K562 (cell line): ENCODE measurements at places on chromosomes 11 and 22.

- no peak for DNase-seq
These were observed 56.6 kb downstream of the ARHGEF12 start for GRCh38 chr11:120392793-120393192.

- no peak for DNase-seq
These were observed 392.3 kb downstream of the TMEM135 start for GRCh38 chr11:87429996-87430395.

- DNase-seq = no peak
These were observed 250.6 kb upstream of the TENM4 start for GRCh38 chr11:79691445-79691844.

DNA sequence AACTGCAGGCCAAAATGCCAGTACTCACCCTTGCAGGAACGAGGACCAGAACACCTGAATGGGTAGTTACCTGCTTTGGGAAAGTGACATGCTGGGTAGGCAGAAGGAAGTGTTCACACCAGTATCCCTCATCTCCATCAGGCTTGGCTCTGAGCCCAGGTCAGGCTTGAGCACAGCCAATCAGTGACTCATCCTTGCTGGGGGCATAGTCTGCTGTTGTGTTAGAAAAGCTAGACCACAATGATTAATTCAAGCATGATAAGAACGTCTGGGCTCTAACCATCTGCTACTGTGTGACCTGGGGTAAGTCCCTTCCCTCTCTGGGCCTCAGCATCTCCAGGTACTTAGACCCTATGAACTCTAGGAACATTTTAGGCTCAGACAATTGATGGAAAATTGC is 450.4 kb downstream of the MIAT start:
- no peak for DNase-seq

DNA sequence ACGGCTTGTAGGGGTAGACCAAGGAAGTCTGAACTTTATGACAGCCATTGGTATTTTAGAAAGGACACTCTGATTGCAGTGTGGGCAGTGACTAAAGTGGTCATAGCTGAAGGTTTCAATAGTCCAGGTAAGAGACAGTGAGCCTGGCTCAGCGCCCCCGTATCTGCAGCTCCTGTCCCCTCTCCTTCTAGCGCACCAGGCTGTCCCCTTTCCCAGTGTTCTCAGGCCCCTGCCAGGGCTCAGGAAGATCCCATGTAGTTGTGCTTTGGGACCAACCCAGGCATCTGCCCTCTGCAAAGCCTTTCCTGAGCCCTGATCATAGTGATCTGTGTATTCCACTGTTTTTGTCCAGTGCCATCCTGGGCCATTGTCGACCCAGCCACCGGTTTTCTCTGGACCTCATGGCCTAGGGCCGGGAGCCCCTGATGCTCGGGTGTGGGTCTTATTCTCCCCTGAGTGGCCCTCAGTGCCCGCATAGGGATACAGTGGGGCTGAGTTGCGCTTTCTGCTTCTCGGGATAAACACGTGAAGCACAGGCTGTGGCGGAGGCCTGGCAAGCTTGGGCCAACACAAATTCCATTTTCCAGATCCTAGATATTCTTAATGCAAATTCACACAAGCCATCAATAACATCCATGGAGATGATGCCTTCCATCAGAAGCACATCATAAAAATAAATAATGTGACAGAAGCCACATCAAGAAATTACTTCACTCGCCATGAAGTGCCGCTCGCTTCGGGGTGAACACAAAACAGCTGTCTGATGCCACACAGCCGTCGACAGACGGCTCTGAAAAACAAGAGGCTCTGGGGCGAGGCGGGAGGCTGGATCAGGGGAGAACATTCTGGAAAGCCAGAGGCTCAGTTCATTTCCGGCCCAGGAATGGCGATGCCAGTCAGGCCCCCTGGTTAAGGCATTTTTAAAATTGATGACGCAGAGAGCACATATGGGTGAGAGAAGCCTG is 805.0 kb downstream of the TBC1D22A start:
- no peak for DNase-seq

DNA sequence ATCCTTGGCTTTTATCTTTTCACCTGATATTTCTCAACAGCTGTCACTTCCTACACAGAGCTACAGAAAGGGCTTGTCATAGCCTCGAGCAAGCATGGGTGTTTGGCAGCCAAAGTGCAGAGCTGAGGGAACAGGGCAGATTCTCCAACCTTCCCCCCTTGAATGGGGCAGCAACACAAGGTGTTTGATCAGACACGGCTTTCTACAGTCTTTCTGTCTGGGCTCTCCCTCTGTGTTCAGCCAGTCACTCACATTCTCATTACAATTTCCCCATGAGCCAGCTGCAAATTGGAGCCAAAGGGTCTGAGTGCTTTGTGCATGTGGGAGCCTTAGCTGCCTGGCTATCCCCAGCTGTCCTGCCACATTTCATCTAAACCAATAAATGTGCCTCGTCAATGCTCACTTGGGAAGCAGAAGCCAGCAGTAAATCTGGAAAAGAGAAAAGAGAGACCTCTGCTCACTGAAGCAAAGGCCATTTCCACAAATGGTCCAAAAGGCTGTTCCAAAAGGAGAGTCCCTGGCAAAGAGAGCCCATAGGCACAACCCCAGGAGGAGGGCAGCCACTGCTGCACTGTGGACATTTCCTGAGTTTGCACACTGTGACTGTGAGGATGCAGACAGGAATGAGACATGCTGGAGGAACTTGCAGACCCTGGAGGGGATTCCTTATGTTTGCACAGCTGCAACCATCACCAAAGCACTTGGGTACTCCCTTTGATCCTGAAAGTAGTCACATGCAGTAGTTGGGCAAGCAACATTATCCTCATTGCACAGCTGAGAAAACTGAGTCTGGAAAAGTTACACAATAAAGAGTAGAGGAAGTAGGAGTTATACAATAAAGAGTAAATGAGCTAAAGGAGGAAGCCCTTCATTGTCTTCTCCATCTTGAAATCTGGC is 186.8 kb downstream of the FAM181B start:
- no peak for DNase-seq

DNA sequence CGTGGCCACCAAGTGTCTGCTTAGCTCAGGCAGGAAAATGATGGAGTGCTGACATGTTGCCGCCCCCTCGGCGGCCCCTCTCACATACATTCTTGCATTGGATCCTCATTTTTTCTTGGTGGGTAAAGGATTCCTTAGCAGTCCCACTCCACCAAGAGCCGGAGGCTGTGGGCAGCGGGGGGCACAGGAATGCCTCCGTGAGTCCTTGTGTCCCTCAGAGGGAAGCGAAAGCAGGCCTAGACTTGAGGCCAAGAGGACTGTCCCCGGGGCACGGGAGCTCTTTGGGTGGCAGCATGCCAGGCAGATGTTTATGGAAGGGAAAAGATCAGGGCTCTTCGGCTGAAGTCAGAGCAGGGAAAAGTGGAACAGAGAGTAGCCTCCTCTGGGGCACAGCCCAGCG is 21.6 kb downstream of the LRFN4 start:
- no peak for DNase-seq

- no peak for DNase-seq
These were observed 742 bp downstream of the P2RY2 start for GRCh38 chr11:73218830-73219215.

GRCh38 chr11:119730789-119731386 is 1.9 kb upstream of the NECTIN1 start:
- DNase-seq = no peak

DNA sequence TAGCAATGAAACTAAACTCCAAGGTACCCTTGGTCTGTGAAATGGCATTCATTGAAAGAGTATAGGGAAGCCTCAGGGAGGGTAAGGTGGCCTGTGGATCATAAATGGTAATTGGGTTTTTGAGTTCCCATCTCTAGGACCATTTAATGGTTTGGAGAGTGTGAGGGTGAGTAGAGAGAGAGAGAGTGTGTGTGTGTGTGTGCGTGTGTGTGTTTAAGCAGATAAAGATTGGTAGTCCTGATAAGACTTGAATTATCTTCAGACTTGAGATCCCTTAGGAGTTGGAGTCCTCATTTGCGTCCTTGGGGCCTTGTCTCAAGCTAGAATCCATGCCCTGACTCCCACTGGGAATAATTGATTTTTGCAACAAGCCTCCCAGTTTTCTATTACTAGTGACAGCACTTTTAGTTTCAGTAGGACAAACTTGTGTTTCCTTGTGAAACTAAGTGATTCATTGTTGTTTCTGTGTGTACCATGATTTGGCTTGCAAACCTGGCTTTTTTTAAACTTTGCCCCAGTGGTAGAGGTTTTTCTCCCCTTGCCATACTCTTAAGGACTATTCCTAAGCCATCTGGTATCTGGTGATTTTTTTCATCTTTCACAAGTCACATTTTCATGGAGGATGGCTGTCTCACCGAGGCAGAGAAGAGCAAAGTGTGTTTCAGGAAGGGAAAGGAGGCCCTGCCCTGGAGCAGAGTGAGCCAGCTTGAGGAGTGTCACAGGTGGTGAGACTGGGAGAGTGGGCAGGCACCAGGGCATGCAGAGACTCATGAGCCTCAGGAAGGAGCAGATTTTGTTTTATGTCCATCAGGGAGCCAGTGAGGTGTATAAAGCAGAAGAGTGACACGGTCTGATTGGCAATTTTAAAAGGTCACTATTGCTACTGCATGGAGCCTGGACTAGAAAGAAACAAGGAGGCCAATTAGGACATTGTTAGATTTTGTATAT is 26.7 kb downstream of the ALKBH3 start:
- no peak for DNase-seq

- DNase-seq = no peak
These were observed 5.1 kb upstream of the IGSF9B start for GRCh38 chr11:133961890-133962289.

DNA sequence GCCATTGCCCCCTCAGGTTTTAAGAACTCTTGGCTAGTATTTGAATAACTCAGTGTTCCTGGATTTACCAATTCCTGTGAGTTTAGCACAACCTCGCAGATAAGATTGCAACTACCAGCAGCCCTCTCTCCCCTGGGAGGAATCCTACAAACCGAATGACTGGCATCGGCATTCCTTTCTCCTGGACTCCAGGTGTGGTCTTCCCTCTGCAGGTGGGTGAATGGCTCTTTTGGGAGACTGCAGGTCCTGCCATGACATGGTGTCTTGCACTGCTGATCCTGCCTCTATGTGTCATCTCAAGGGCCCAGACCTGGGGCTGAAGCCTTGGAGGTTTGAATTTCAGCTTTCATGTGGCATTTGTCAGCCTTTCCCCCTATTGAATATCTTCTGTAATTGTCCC is 105.6 kb downstream of the PKNOX2 start:
- DNase-seq = no peak

DNA sequence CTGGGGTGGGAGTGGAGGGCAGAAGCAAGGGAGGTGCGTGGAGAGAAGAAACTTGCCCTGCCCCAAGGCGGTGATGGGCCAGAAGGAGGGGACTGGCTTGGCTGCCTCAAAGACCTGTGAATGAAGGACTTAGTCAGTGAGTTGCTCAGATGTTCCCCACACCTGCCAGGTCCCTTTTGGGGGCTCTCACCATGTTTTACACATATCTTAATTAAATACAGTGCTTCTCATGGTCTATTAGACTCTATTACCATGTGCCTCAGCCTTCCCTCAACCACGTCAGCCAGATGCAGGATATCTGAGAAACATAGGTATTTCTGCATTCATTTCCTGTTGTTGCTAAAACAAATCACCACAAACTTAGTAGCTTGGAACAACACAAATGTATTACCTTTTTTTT is 429.5 kb downstream of the BUD13 start:
- DNase-seq = no peak

DNA sequence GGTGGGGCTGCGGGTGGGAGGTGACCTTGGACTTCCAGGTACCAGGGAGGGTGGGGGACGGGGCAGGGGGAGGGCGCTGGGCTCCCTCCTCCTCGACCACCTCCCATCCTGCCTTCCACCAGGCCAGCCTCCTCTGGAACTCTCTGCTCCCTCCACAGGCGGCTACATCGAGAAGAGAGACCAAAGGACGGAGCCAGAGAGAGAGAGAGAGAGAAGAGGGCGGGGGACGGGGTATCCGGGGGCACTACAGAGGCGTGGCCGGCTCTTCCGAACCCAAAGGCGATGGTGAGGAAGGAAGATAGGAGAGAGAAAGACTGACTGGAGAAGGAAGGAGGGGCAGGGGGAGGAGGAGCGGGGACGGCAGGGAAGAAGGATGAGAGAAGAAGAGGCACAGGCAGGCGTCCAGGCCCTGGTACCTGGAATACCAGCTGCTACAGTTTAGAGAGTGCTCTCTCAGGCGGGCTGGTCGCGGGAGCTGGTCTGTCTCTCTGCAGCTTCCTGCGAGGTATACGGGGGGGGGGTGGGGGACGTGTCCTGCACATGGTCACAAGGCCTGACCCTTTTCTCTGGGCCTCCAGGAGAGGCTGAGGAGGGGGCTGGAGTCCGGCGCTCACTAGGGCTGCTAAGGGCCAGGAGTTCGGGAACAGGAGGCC is 38.0 kb downstream of the IGSF9B start:
- no peak for DNase-seq

DNA sequence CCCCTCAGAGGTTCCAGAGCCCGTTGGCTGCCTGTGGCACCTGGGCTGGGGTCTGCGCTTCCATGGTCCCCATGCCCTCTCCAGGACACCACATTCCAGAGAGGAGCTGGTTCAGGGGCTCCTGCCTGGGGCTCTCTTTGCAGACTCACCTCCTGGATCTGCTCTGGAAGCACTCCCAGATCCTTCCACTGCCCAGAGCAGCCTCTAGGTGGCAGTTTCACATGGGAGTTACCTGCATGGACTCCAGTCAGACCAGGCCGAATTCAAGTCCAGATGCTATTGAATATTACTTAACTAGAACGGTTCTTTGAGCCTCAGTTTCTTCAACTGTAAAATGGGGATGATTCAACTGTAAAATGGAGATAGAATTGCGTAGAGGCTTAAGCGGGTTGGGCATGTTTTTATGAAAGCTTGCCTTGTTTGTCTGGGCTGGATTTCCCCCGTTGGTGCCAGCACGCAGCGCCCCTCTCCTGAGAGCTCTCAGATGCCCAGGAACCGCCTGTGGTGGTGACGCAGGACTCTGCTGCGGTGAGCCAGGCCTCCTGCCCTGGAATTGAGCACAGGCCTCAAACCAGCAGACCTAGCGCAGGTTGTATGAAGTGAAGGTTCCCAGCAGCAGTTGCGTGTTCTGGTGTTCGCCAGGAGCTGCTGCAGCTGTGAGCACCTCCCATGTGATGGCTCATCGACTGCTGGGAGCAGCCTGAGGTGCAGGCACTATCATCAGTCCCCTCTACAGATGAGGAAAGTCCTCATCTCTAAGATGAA is 44.2 kb downstream of the LMO1 start:
- DNase-seq = peak; percentile 51

DNA sequence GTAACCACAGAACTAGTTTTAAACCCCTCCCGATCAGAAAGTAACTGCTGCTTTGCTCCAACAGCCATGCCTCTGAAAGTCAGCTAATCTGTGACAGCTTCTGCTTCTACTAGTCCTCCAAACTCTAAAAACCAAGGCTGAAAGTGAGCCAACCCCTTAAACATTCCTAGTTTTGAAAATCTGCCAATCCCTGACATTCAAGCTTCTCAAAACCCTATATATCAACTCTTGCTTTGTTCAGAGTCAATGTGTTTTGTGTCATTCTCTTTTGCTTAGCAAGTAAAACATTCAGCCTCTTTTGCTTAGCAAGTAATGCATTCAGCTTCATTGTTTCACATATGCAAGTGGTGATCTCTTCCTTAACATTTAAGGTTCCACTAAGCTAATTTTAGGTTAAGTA is 56.9 kb downstream of the ATG16L2 start:
- DNase-seq = no peak

DNA sequence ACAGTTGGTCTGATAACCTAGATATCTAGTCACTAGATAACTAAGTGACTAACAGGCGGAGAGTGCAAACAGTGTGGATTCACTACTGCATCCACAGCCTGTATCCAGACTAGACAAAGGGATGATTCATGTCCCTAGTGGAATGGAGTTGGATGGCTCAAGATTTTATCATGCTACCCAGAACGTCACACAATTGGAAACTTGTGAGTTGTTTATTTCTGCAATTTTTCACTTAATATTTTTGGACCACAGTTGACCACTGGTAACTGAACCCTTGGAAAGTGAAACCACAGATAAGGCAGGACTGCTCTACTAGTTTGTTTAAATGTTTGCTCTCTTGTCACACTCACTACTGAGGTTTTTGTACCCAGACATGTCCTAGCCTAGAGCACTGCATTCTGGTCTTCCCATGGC is 76.0 kb downstream of the UBASH3B start:
- DNase-seq = no peak
